SK-N-MC (cell line): ENCODE measurements at places on chromosomes 5 and 9.

GRCh38 chr5:99320436-99320835 lies 391.6 kb upstream of the CHD1 start:
- no peak for DNase-seq

DNA sequence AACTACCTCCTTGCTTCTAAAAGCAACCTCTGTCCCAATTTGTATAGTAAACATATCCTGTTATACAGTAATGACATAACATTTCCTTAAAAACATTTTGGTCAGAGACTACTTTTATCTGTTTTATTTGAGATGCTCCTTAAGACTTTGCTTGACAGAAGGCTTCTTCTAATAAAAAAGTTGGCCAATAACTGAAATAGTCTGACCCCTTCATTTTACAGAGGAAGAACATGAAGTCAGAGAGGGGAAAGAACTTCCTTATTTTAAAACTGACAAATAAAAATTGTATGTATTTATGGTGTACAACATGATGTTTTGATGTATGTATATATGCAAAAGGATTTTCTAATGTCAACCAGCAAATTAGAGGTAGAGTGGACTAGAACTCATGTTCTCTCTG lies 35.8 kb upstream of the SPARC start:
- DNase-seq, result no peak

DNA sequence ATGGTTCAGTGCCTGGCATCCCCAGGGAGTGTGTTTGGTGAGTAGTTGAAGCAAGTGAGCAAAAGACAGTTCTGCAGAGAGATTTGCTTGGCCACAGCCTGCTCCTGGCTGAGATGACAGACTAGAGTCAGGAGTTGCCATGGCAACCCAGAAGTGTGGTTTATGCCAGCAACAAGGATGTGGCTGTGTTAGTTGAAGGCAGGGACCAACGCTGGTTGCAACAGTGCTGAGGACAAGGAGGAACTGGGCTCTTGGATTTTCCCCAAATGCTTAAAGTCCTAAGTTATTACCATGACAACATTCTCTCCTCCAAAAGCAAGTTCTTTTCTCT lies 2.7 kb downstream of the NXNL2 start:
- no peak for DNase-seq

GRCh38 chr5:62477801-62478200 lies 65.2 kb downstream of the IPO11 start:
- no peak for DNase-seq

GRCh38 chr5:135826221-135826525 lies 8.3 kb upstream of the SLC25A48 start:
- DNase-seq, result no peak

DNA sequence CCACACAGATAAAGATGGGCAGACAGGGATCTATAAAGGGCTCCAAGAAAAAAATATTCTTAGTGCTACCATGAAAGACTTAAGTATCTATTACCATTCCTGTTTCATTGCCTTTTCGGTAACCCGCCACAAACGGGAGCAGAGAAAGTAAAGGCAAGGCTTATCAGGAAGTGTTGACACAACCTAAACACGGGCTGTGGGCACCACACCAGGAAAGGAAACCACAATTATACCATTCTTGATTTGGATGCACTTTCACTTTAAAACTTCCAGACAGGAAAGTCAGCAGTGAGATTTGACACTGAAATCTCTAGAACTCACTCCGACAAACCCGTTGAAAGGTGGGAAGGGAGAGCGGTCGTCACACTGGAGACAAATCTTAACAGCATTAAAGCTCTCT lies 6.5 kb downstream of the TLE1 start:
- DNase-seq, result no peak

DNA sequence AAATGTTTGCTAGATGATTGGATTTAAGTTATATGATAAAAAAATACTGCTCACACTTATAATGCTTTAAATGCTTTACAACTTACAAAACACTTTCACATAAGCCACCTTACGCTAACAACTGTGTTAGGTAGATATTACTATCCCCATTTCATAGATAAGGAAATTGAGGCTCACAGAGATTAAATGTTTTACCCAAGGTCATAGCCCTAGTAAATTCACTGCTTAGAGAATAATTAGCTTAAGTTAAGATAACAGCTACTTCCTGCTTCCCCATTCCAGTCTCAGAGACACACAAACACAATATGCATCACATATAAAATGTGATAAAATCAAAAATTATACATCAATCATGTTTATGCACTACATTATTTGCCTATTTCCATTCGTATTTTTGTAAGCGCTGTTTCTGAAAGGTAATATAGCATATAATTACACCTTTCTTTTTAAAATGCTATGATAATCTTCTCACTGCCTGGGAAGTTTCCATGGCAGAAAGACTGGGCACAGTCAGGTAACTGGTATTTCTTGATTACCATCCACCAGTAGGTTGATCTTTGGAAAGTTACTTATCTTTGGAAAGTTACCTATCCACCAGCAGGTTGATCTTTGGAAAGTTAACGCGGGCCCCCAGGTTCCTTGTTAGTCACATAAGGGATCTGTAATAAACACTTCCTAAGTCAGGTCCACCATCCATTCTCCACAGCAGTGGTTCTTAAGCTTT lies 101.1 kb downstream of the NFIB start:
- DNase-seq, result no peak

- no peak for DNase-seq
Observed at GRCh38 chr9:77561331-77562018, 86.6 kb downstream of the GNA14 start.
